ENCODE measurements at places on chromosomes 4 and X. TPM values are rescaled to one million over a fixed set of nuclear protein-coding genes. Genes with fewer than 3 reads are reported as not detected.

Gene BGN
- polyA plus RNA-seq: 168 TPM

Gene SPIN2A
- 4.0 TPM for polyA plus RNA-seq

DNA sequence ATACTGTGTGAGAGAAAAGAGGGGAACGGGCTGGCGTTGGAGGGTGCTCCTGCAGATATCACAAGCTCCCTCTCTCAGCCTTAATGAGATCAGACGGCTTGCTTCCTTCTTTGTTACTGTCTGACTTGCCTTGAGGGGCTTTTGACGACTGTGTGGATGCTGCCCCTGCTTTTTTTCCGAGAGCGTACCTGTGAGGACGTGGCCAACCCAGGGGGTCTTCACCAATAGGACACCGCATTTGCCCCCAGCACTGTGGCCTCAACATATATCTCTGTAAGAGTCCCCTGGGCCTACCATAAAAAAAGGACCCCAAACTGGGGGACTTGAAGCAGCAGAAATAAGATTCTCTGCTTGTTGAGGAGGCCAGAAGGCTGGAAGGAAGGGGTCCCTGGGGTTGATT is 143.9 kb downstream of the SHOX start:
- DNase-seq: no peak

DNA sequence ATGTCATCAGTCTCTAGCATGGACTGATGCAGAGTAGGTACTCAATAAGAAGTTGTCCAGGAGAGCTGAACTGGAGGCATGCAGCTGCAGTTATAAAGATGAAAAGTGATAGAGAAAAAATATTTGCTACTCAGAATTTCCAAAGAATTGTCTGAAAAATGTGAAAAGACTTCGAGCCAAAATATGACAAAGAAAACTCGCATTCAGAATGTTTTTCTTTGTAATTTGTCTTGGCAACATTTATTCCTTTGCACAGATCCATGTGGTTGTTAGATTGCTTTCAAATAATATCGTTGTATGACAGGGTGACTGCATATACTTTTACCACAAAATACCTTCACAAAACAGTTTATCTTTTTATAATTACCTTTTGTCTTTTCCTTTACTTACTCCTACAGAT is 128.0 kb upstream of the SLC4A4 start:
- no peak for DNase-seq

Gene GRPR
- polyA plus RNA-seq: 0.91 TPM

Gene PNMA6F
- not detected for polyA plus RNA-seq

DNA sequence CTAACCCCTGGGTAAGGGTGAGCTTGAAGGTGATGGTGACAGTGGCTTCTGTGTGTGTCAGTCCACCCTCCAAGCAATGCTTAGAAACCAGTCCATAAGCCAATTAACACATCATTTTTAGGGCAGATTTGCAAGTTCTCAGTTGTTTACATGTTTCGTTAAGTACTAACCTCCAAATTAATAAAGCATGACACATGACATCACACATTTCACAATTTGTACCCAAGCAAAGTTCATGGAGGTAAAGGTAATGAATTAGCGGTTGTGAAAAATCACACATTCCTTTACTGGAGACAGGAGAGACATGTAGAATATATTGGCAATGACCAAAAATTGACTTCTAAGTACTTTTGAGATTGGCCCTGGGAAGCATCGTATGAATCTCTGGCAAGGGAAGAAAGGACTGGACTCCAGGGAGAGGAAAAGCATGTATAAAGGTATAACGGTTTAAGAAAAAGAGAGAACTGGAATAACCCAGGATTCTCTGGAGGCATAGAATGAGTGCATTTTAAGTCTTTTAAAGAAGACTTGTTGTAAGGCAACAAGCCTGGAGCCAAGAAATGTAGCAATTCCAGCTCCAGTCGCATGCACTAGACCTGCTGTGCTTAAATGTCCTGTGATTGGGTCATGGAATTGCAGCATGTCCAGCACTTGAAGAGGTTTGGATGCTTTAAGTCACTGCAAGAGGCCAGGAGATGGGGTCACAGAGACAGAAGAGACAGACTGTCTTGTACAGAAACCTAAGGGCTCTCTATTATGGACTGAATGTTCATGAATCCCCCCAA is 34.1 kb downstream of the TRIM2 start:
- no peak for DNase-seq

DNA sequence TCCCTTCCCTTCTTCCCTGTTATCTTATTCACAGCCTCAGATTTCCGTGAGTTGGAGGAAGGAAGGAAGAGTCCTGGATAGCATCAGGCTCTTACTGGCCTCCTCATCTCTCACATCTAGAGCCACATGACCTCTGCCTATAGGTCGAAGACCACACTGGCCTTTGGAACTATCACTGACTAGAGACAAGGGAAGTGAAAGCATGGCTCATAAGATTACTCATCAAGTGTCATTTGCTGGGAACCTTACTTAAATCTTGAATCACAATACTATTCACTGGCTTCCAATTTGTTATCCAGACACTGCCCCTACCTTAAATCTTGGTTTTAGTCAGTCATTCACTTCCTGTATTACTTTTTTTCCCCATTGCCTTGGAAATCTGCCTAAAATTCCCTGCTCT is 61.6 kb upstream of the MTMR8 start:
- DNase-seq: no peak

All from muscle of arm (tissue), 14 donors.